Cortex of kidney (tissue), 1 donor: ENCODE measurements at places on chromosomes 16 and 17.

DNA sequence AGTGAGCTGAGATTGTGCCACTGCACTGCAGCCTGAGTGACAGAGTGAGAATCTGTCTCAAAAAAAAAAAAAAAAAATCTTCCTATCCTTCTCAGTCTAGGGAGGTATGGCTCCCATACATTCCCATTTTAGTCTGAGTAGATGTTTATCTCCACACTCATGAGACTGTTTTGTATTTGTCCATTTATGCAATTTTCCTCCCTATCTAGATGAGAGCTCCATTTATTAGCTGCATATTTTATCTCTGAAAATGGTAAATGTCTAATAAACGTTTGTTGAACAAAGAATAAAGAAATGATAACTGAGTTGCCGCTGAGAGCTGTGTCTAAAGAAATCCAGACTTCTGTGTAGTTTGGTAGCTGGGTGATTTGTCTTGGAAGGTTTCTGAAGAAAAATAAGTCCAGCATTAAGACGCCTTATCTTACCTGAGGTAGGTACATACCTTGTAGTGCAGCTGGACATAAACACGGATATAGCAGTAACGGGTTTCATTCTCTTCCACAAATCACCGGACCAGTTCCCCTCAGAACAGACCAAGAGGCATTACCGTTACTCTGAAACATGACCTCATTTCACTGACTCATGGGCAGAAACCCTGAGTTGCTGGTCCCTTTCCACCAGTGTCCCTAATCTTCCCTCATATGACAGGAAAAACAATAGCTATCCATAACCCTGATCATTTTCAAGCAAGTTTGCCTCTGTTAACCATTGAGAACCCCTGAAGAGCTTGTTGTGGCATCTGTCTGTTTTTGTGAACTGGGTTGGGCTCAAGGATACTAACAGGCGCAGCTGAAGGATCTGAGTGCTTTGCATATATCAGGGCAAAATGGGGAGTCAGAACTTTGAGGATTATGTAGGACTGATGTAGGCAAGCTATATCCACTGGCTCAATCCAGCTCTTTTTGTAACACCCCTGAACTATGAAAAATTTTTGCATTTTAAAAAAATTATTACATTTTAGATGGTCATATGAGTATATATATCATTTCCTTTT is 177.4 kb upstream of the XYLT1 start:
- no peak for DNase-seq

GRCh38 chr17:81716674-81716996 is 4.6 kb downstream of the SLC25A10 start:
- DNase-seq = no peak

- no peak for DNase-seq
Observed at GRCh38 chr16:48531011-48531962, 78.7 kb downstream of the N4BP1 start.

DNA sequence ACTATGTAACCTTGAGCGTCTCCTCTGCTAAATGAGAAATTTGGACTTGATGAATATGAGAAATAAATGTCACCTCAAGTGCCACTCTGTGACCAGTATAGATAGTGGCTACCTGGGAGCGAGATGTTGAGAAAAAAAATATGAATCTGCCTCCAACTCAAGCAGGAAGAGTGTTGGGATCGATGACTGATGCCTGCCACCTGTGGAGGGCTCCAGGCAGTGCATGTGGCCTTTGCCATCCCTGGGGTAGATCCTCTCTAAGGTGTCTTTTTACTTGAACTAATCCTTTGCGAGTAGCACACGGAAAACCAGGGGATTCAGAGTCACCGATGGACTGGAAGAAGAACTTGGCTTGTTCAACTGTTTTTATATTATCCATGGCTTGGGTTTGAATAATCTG is 9.4 kb downstream of the CCDC182 start:
- DNase-seq = no peak

GRCh38 chr16:57606847-57607501 is 21.5 kb upstream of the ADGRG1 start:
- no peak for DNase-seq

- no peak for DNase-seq
Observed at GRCh38 chr16:73951481-73951880, 345.1 kb upstream of the PSMD7 start.

GRCh38 chr17:19762515-19762961 is 14.4 kb upstream of the ALDH3A1 start:
- no peak for DNase-seq

- DNase-seq = no peak
Observed at GRCh38 chr17:73028299-73028755, 64.2 kb downstream of the SLC39A11 start.

DNA sequence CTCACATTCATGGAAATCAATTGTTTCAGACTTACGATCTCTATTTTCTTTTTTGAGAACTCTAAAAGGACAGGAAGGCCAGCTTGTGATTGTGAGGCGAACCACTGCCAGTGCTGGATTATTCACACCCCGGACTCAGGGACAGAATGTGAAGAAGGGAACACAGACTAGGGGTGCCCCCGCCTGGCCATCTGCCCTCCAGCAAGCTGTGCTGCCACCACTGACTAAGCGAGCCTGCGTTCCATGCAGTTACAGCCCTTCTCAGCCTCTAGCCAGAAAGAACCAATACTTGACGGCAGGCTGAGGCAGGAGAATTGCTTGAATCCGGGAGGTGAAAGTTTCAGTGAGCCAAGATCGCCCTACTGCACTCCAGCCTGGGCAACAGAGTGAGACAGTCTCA is 2.8 kb downstream of the HAGH start:
- DNase-seq = no peak

- no peak for DNase-seq
Observed at GRCh38 chr16:4290236-4290830, 17.5 kb upstream of the TFAP4 start.

- no peak for DNase-seq
Observed at GRCh38 chr16:1188432-1189189, 35.7 kb downstream of the CACNA1H start.

DNA sequence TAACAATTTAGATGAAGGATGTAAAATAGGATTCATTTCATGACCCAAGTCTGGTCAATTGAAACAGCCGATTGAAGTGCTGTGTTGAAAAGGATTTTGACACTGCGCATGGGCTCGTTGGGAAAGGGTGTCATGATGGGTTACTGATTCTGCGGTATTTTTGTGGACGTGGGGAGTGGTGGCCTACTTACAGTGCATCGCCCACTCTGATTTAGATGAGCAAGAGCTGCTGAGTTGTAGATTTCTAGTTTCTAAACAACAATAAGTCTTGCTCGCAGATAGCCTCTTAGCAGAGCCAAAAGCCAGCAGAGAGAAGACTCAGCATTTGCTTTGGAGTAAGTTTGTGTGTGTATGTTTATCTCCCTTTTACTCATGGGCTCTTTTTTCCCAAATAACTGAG is 731.0 kb downstream of the MAF start:
- DNase-seq = no peak

DNA sequence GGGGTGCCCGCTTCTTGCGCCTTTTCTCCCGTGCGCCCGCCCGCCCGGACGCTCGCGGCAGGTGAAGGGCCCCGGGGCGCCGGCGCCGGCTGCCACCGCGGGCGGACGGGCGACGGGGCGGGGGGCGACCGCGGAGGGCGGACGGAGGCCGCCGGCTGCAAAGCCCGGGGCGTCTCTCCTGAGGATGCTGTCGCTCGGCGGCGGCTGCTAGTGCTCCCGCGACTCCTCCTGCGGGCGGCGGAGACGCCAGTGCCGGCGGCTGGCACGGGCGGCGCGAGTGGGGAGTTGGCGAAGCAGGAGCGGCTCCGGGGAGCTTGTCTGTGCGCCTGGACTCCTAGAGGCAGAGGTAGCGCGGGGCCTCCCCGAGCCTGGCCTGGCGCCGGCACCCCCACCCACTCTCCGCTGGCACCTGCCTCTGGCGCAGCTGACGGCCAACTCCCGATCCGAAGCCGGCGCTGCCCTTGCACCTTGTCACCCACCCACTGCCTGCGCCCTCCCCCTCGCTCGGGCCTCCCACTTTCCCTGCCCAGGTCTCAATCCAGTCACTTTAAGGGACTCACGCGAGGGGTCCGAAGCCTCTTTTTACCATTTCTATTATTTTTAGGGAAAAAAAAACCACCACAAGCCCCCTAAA is at the start of gene FAM20A:
Gene FAM20A (minus strand): TSS at position 437 of the 634 bp plus-strand sequence. CDS start 701 bp downstream, outside the sequence.
- DNase-seq = no peak

DNA sequence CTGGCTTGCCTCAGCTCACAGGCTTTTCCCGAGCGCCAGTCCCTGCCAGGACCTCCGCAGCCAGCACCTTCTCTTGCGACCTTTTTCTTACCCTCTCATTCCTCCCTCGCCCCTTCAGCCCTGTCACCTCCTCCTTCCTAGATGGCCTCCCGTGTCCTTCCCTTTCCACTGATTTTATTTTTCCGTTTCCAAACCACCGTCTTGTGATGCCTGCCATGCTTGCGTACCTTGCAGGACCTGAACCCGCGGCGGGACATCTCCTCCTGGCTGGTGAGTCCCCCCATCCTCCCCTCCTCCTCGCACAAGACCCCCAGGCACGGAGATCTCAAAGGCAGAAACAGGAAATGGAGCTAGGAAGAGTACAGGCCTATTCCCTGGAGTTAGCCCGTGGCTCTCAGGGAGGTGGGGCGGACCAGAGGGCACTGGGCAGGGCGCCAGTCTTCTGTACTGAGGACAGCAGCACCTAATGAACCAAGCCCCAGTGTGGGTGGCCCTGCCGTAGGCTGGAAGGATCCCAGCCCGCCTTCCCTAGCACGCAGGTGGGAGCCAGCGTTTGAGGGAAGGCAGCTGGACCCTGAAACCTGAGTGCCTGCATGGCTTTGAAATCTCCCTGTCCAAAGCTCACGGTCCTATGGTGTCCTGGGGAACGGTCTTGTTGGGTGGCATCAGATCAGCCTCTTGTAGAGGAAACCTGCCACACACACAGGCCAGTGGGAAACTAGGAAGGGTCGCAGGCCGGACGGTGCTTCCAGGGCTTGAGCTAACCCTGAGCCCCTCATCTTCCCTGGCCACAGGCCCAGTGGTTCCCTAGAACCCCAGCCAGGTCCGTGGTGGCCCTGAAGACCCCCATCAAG is 612 bp downstream of the CISD3 start:
- no peak for DNase-seq

GRCh38 chr16:14449790-14450480 is 180.1 kb downstream of the PARN start:
- DNase-seq = no peak

GRCh38 chr17:43817826-43818225 is 15.1 kb downstream of the MPP3 start:
- no peak for DNase-seq

DNA sequence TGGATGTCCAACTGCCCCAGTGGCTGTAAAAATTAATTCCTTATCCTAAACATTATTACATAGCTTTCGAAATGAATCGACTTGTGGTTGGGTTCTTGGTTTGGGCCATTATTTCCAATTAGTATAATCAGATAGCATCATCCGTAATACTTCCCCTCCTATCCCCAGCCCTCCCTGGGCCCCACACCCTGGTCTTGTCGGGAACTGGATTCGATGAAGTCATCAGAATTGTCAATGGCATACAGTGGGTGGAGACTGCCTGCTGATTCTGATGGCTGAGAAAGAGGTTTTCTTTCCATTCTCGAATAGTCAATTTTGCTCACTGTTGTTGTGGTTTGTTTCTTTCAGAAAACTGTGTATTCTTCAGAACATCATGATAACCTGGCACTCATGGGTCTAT is 395.1 kb downstream of the SEC14L1 start:
- DNase-seq = no peak

DNA sequence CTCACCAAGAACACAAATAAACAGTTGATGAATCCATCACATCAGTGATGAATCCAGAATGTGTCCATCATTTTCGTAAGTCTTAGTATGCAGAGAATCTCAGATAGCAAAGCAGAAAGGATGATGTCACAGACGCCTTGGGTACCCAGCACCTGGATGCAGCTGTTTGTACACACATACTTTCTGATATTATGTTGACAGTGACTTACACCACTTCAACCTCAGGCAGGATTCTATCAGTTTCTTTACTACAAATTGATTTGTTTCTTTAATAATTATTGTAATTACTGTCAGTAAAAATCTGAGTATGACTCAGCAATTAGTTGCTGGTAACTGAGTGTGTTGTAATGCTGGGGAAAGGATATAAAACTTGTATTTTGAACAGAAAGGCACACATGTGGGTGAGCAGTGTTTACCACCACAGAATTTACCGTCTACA is 159.8 kb downstream of the RPTOR start:
- DNase-seq = no peak
